ENCODE measurements at places on chromosomes 16 and 17.

DNA sequence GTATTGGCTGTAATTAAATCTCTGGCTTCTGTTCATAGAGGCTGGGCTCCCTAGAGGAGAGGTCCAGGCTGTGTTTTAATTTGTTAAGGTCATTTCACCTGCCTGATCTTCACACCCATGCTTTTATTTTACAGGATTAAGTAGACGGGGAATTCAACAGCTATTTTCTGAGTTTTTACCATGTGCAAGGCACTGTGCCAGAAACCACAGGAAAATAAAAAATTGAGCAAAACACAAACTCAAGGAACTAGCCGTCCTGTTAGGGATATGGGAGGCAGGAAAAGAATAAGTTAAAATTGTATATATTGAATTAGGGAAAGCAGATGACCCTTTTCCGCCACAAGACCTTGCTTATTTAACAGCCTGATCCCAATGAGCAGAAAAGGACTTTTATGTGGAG lies 29.1 kb downstream of the HS3ST3A1 start:
- no peak for DNase-seq

GRCh38 chr16:15672514-15673167 lies 22.6 kb downstream of the NDE1 start:
- DNase-seq: peak; percentile 82

DNA sequence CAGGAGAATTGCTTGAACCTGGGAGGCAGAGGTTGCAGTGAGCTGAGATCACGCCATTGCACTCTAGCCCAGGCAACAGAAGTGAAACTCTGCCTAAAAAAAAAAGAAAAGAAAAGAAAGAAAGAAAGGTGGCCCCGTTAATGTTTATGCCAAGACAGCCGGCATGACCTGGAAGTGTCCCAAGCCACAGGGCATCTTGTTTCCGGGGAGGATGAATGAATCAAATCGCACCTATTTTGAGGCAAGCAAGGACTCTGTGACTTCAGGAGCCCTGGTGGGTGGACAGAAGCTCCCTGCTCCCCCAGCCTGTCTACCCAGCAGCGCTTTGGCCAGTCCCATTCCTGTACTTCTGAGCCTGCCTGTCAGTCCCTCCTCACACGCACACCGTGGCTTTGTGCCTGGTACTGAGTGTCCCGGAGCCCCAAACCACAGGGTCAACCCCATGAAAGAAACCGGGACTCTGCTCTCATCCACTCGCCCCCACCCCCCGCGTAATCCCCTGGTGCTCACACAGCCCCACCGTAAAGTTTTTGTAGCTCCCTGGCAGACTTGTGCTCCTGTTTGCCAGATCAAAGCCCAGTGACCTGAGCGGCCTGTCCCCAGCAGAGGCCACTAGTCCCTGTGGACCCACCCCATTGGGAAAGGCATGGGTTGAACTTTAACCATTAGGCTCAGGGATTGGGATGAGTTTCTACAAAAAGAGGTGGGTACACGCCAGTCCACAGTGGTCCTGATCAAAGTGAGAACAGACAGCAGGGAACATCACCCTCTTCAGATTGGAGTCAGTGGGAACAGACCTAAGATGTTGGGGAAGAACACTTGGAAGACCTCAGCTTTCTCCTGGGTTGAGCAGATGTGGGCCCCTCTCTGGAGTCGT lies 19.3 kb downstream of the CD2BP2 start:
- DNase-seq: no peak

GRCh38 chr17:31525801-31526549 lies 134.5 kb downstream of the RAB11FIP4 start:
- no peak for DNase-seq

DNA sequence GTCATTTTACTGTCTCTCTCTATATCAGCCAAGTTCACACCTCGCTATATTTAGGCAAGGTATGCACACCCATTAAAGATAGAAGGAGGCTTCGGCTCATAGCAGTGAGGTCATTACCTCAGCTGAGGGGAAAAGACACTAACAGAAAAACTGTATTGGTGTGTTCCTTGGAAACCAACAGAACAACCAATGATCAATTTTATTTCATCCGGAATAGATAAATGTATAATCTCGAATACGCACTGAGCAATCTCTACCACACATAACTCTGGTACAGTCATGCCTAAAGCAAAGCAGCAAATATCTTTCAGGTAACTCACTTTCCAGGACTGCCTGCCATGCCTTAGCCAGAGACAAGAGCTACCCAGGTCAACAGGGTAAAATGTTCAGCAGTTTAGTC lies 109.9 kb upstream of the CORO6 start:
- DNase-seq: no peak

DNA sequence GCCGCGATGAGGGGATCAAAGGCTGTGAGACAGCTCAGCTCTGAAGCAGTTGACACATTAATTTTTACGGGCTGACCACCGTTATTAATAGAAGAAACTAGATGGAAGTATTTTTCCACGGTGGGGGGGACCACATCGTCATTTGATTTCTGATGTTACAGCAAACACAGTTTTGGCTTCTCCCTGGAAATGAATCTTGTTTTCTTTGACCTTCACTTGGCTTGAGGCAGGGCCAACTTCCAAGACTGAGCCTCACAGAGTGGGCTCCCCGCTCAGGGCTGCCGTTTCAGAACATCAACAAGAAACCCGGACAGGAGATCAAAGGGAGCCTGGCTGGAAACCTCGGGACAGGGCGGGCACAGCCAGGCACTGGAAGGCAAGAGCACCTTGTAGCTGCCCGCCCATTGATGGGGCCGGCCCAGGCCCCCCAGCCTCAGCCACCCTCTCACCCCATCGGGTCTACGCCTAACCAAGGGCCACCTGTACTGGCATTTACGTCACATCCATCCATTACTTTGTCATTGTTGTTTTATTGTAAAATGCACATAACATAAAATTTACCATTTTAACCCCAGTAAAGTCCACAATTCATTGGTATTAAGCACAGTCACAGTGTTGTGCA lies 124.6 kb downstream of the C16orf95 start:
- DNase-seq: no peak

DNA sequence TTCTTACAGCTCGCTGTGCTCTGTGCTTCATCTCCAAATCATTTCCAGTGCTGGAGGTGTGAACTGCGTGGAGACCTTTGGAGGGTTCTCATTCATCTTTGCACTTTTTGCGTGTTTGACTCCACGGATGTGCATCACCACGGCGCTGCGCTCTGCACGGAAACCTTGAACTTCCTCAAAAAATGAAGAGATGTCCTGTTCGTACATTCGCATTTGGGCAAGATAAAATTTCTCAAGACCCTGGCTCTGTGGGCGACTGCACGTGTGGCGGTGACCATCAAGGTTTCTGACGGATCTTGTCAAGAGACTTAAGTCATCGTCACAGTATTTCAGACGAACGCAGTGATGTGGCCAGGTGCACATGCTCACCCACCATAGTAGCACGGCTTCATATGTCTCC lies 10.3 kb upstream of the PVALEF start:
- DNase-seq: no peak

DNA sequence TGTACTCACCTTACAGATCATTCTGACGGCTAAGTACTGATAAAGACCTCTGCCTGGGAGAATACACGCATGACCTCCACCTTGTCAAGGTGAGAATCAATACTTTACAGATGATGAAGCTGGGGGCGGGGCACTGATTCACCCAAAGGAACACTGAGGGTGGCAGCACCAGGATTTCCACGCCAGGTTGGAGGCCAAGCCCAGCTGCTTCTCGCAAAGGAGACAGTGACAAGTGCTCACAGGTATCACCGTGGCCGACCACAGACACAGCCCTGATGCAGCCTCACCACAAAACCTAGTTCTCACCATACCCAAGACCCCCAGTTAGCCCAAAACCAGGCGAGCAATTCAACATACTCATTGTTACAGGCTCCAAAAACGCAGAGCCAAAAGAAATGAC lies 434.2 kb downstream of the SOX9 start:
- DNase-seq: no peak

- DNase-seq: no peak
These were observed 58.8 kb upstream of the MAF start for GRCh38 chr16:79659344-79659743.

DNA sequence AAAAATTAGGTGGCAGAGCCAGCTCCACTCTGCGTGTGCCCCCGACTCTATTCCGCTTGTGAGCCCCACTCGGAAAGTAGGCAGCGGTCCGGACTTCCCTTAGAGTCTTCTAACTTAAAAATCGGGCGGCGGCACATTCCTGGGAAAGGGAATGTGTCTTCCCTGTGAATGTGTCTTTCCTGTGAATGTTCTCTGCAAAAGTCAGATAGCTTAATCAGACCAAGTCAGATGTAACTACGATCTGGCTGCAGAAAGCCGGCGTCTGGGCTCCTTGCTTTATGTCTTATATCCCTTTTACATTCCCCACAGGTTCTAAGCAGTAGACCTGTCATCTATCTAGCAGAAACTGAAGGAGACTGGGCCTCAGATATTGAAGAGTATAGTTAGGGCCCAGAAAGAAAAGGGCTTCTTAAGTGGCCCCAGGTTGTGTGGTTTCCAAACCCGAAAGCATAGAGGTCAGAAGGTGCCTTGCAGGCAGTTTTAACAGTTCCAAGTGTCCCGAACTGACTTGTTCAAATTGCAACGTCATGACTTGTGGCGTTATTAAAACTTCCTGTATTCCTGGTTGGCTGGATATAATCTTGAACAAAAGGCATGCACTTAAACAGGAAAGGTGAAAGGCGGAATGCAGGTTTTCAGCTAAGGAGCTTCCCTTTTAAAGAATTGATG lies 601 bp downstream of the PHKB start:
- peak; percentile 45 for DNase-seq

DNA sequence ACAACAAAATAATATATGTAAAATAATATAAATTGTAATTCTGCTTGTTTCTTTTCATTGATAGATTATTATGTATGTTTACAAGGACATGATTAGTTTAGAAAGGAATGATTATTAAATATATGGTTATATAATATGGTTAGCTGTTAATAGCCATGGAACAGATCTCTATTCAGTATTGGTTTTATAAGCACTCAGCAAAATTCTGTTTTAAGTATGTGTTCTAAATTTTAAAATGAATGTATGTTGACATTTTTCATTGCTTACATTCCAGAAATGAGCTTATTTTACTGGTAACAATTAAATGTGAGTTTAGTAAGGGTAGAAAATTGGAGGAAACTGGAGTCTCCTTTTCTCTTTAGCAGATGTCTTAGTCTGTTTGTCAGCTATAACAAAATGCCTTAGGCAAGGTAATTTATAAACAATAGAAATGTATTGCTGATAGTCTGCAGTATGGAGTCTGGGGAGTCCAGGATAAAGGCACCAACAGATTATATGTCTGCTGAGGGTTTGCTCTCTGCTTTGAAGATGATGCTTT lies 45.4 kb downstream of the NFAT5 start:
- no peak for DNase-seq

GRCh38 chr17:71427801-71428200 lies 693.0 kb upstream of the SOX9 start:
- DNase-seq: no peak

Data from CD4-positive, alpha-beta T cell (primary cell).